Heart left ventricle (tissue), 16 donors: ENCODE measurements at places on chromosomes 12 and 14. TPM values are rescaled to one million over a fixed set of nuclear protein-coding genes. Genes with fewer than 3 reads are reported as not detected.
A peak's percentile ranks its signal among the peaks of the same experiment; 100 is the strongest.

IL31 gene
- polyA plus RNA-seq = not detected

KRT72 gene
- not detected for polyA plus RNA-seq

LAG3 gene
- 0.34 TPM for polyA plus RNA-seq

KCNC2 gene
- polyA plus RNA-seq = not detected

GALNT16 gene
- 17.0 TPM for polyA plus RNA-seq

GRCh38 chr12:22355011-22355580 is 20.6 kb upstream of the ST8SIA1 start:
- no peaks in the 10 kb centered on the region for H3K36me3 ChIP-seq
- no peak overlapping the region for H3K27ac ChIP-seq
- H3K4me3 ChIP-seq = no peak overlapping the region
- no peak for DNase-seq

DNA sequence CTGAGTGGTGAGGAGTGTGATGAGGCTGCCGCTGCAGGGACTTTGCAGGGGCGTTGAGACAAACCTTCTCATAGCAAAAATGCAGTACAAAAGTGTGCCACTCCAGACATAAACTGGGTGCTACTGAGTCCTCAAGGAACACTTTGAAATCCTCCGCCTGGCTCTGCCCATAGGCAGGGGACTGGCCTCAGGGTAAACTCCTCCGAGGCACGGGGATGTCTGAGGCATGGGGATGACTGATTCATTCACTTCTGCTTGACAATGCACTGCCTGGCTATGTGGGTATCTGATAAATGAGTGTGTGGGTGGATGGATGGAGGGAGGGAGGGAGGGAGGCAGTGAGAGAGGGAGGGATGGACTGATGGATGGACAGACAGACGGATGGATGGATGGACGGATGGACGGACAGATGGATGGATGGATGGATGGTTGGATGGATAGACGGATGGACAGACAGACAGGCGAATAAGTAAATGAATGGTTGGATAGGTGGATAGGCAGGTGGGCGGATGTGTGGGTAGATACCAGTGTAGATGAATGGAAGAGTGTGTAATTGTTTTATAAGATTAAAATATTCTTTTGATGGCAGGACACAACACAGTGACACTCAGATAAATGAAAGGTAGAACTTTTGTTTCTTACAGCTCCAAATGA is 2.1 kb upstream of the BDKRB2 start:
- H3K27me3 ChIP-seq = peaks cover 10% of the 10 kb centered on the region
- peaks cover 18% of the 10 kb centered on the region for H3K4me1 ChIP-seq
- H3K36me3 ChIP-seq = no peaks in the 10 kb centered on the region
- no peak overlapping the region for H3K27ac ChIP-seq

GRCh38 chr12:67811437-67812361 is 163.2 kb downstream of the DYRK2 start:
- no peaks in the 10 kb centered on the region for H3K27me3 ChIP-seq
- no peak for DNase-seq

DNA sequence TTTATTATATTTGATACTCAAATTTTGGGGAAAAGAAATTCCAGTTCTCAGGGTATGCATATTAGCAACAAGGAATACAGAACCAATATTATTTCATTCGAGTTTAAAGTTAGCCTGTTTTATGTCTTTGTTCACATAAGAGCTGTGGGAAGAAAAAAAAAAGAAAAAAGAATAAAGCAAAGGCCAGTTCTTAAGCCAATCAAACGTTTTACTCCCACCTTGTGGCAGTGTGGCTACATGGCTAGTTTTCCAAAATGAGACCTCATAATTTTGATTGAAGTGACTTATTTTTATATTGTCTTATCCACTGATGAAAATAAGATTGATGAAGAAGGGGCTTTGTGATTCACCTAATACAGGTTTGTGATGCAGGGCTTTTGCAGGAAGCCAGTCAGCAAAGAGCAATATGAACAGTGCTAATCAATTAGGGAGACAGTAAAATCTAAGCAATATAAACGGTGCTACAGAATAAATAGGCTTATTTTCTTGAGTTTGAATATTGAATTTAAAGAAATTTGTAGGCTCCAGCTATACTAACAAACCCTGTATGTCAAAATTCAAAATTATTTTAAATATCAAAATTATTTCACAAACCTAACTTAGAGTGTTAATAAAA is 624.1 kb upstream of the FOXG1 start:
- DNase-seq = no peak
- H3K4me3 ChIP-seq = no peak overlapping the region
- no peaks in the 10 kb centered on the region for H3K36me3 ChIP-seq
- H3K27me3 ChIP-seq = no peaks in the 10 kb centered on the region
- H3K27ac ChIP-seq = no peak overlapping the region

DNA sequence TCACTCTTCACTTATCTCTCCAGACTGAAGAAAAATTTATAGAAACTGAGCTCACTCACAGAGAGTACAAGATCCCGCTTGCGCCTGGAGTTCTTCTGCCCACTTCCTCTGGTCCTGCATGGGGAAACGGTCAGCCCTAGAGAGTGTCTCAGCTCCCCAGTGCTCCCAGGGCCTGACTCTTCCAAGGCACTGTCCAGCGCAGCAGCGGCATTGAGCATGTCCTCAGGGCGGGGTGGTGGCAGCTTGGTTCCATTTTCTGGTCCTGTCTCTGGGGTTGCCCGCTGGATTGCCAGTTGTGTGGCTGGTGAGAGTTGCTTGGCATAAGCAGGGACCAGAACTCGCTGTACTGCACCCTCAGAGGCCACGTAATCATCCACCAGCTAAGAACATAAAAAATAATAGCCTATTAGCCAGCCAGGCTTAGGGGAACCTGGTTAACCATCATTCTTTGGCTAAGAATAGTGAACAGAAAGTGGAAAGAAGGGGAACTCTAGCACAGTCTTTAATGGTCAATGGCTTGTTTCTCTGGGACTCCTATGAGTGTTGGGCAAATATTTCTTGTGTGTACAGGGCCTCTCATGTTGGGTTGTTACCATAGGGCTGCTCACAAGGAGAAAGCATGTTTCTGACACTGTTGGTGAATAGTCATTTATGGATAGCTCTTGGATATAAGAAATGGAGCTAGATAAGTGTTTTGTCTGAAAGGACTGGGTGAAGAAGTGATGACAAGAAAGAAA is 13.7 kb upstream of the AJUBA start:
- no peak overlapping the region for H3K27ac ChIP-seq
- H3K27me3 ChIP-seq = no peaks in the 10 kb centered on the region
- no peak for DNase-seq
- H3K4me3 ChIP-seq = no peak overlapping the region

DNA sequence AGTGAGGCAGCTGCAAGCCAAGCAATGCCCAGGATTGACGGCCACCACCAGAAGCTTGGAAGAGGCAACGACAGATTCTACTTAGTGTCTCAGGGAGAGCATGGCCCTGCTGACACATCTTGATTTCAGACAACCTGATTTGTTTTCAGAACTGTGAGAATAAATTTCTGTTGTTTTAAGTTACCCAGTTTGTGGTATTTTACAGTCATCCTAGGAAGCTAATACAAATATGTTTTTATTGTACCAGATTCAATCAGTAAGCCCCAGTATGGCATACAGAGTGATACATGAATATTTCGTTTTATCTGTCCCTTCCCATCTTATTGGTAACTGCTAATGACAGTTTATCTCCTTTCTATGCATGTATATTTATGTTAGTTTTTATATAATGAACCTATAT is 62.3 kb downstream of the SAMD4A start:
- no peaks in the 10 kb centered on the region for H3K36me3 ChIP-seq
- H3K4me3 ChIP-seq = no peak overlapping the region
- H3K4me1 ChIP-seq = peaks cover 67% of the 10 kb centered on the region
- H3K27ac ChIP-seq = peak overlapping the region; percentile 83

DNA sequence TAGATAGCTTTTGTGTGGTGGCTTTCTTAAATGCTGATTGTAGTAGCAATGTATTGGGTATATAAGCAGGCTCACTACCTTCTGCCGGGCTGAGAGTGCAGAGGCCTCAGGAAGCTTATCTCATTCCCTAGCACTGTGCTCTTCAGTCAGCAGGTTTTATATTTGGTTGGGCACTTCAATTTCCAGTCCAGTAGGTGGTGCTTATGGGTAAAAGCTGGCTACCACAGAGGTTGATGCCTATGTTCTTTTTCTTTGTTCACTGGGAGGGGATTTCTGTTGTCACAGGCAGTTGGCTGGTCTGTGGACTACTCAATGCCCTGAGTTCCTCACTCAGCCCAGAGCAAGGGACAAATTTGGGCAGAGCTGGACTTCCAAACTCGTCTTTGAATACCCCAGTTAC is 43.0 kb upstream of the GLIPR1 start:
- no peaks in the 10 kb centered on the region for H3K4me1 ChIP-seq
- no peaks in the 10 kb centered on the region for H3K27me3 ChIP-seq
- H3K4me3 ChIP-seq = no peak overlapping the region
- no peak overlapping the region for H3K27ac ChIP-seq

- H3K4me1 ChIP-seq = no peaks in the 10 kb centered on the region
- no peaks in the 10 kb centered on the region for H3K27me3 ChIP-seq
- DNase-seq = no peak
- no peak overlapping the region for H3K4me3 ChIP-seq
- peaks cover 47% of the 10 kb centered on the region for H3K36me3 ChIP-seq
- H3K27ac ChIP-seq = no peak overlapping the region
Measured at GRCh38 chr12:32641287-32641901, 37.7 kb upstream of the DNM1L start.

GRCh38 chr14:68592948-68593556 is 199.8 kb downstream of the ZFP36L1 start:
- H3K4me1 ChIP-seq = peaks cover 18% of the 10 kb centered on the region
- no peaks in the 10 kb centered on the region for H3K27me3 ChIP-seq
- no peak for DNase-seq

DNA sequence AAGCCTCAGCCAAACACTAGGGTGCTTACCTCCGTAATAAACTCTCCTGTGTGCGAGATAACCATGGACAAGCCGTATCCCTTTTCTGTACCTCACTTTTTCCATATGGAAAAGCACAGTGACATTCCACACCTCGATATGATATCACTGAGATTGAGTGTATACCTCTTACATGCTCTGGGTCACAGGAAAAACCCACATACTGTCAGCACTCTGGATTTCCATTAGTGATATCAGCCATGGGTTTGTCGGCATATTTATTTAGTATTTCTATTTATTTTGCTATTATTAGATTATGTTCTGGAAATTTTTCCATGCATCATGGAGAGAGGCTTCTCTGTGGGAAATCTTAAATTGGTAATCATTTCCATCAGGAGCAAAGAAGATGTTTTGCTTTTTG is 28.0 kb upstream of the DAAM1 start:
- H3K27ac ChIP-seq = no peak overlapping the region
- H3K36me3 ChIP-seq = no peaks in the 10 kb centered on the region
- no peak overlapping the region for H3K4me3 ChIP-seq
- no peak for DNase-seq

- DNase-seq = no peak
- no peaks in the 10 kb centered on the region for H3K4me1 ChIP-seq
- no peak overlapping the region for H3K4me3 ChIP-seq
Measured at GRCh38 chr12:130454296-130454695, 116.6 kb downstream of the PIWIL1 start.

GRCh38 chr14:75589931-75590330 is 11.5 kb downstream of the FLVCR2 start:
- H3K4me3 ChIP-seq = no peak overlapping the region
- no peaks in the 10 kb centered on the region for H3K4me1 ChIP-seq
- no peaks in the 10 kb centered on the region for H3K27me3 ChIP-seq
- H3K27ac ChIP-seq = no peak overlapping the region
- no peaks in the 10 kb centered on the region for H3K36me3 ChIP-seq

- DNase-seq = no peak
- H3K4me1 ChIP-seq = no peaks in the 10 kb centered on the region
- H3K27ac ChIP-seq = no peak overlapping the region
- no peaks in the 10 kb centered on the region for H3K27me3 ChIP-seq
Measured at GRCh38 chr12:81245458-81245857, 167.6 kb downstream of the ACSS3 start.

DNA sequence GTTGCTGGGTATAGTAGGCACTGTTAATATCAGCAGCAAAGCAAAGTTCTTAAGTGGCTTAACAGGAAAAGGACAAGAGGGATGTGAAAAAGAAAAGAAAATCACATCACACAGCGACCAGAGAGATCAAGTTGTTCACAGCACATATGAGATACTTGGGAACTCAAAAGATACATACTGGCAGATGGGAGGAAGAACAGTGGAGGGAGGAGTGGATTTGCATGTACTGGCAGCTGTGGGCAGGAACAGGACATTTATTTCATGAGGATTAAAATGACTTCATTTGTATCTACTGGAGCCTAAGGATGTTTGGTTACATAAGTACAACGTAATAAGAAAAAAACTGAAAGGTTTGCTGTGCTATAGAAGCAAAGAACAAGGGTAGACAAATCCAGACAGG is 136.5 kb upstream of the IFNG-AS1 start:
- DNase-seq = no peak
- H3K4me1 ChIP-seq = no peaks in the 10 kb centered on the region
- H3K27me3 ChIP-seq = no peaks in the 10 kb centered on the region
- H3K4me3 ChIP-seq = no peak overlapping the region
- no peak overlapping the region for H3K27ac ChIP-seq
